ENCODE measurements at places on chromosomes 1 and 21. TPM values are rescaled to one million over a fixed set of nuclear protein-coding genes. Genes with fewer than 3 reads are reported as not detected.
A peak's percentile ranks its signal among the peaks of the same experiment; 100 is the strongest.

DNA sequence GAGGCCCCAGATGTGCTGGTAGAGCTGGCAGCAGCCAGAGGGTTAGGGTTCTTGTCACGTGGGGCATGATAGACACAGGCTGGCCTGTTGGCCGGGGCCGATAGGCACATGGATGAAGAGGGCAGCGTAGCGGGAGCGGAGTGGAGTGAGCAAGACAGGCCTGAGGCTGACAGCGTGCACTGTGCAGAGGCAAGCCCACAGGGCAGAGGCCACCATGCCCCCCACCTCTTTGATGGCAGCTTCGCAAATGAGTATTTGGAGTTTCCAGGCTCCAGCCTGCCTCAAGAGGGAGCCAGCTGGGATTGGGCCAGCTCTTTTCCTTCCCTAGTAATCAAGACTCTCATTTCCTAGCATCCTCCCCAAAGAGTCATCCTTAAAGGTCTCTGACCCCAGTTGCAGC, 43.5 kb downstream of the TMCC2 start:
- no peak for DNase-seq
- no peak overlapping the region for H3K4me3 ChIP-seq
- H3K27me3 ChIP-seq: no peaks in the 10 kb centered on the region

- no peak overlapping the region for H3K27ac ChIP-seq
- no peak overlapping the region for H3K4me3 ChIP-seq
- H3K27me3 ChIP-seq: no peaks in the 10 kb centered on the region
- H3K36me3 ChIP-seq: peaks cover 72% of the 10 kb centered on the region
- no peak for DNase-seq
Measured at GRCh38 chr1:226376300-226376699, 31.6 kb downstream of the PARP1 start.

- no peaks in the 10 kb centered on the region for H3K36me3 ChIP-seq
- peak overlapping the region; percentile 19 for H3K27ac ChIP-seq
- no peak for DNase-seq
Measured at GRCh38 chr1:94110021-94110761, 10.8 kb downstream of the ABCA4 start.

Gene CYP4A11
- not detected for total RNA-seq

DNA sequence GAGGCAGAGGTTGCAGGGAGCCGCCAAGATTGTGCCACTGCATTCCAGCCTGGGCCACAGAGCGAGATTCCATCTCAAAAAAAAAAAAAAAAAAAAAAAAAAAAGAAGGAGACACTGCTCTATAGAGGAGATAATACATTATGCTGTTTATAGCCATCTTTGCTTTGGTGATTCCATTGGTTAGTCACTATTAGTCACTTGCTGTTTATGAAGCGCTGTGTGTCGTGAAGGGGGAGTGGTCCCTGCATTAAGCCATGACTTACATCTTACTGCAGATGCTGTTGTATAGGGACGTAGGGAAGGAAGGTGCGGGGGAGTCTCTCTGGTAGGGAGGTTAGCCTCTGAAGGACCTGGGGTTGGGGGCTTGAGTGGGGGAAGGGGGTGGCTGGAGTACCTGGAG, 48.3 kb downstream of the HUNK start:
- H3K4me3 ChIP-seq: no peak overlapping the region
- H3K27me3 ChIP-seq: no peaks in the 10 kb centered on the region
- no peak for DNase-seq
- H3K4me1 ChIP-seq: peaks cover 28% of the 10 kb centered on the region
- H3K27ac ChIP-seq: no peak overlapping the region

- no peaks in the 10 kb centered on the region for H3K36me3 ChIP-seq
- peaks cover 6% of the 10 kb centered on the region for H3K4me1 ChIP-seq
- H3K4me3 ChIP-seq: no peak overlapping the region
Measured at GRCh38 chr1:241716915-241717656, 65.0 kb downstream of the WDR64 start.

- peaks cover 4% of the 10 kb centered on the region for H3K4me1 ChIP-seq
- DNase-seq: no peak
- no peak overlapping the region for H3K4me3 ChIP-seq
- no peaks in the 10 kb centered on the region for H3K27me3 ChIP-seq
- peaks cover 9% of the 10 kb centered on the region for H3K36me3 ChIP-seq
Measured at GRCh38 chr1:98277118-98277517, 356.3 kb upstream of the DPYD start.

DNA sequence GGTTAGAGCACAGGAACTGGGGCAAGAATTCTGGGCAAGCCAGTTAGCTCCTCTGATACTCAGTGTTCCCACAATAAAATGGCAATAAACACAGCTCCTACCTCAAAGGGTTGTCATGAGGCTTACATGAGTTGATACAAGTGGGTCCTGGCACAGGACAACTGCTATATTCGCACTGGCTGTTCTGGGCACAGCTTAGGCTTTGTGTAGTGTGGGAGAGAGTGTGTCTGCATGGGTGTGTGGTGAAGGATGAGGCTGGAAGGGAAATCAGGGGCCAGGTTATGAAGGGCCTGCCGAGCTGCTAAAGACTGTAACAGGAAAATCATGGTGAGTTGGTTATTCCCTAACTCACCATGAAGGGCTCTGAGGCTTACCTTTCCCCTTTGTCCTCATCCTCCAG, 18.7 kb downstream of the ETV3 start:
- H3K4me3 ChIP-seq: no peak overlapping the region
- no peak for DNase-seq
- H3K4me1 ChIP-seq: peaks cover 4% of the 10 kb centered on the region
- H3K27ac ChIP-seq: peak overlapping the region; percentile 15
- no peaks in the 10 kb centered on the region for H3K27me3 ChIP-seq
- peaks cover 19% of the 10 kb centered on the region for H3K36me3 ChIP-seq

- H3K4me1 ChIP-seq: no peaks in the 10 kb centered on the region
- no peak for DNase-seq
- H3K4me3 ChIP-seq: no peak overlapping the region
- no peak overlapping the region for H3K27ac ChIP-seq
Measured at GRCh38 chr1:173570370-173571007, 32.4 kb downstream of the SLC9C2 start.

GRCh38 chr1:29497395-29498125, 261.2 kb downstream of the PTPRU start:
- H3K27me3 ChIP-seq: peaks cover 34% of the 10 kb centered on the region
- H3K4me3 ChIP-seq: no peak overlapping the region
- peak; percentile 31 for DNase-seq
- no peaks in the 10 kb centered on the region for H3K4me1 ChIP-seq
- H3K27ac ChIP-seq: no peak overlapping the region
- no peaks in the 10 kb centered on the region for H3K36me3 ChIP-seq

GRCh38 chr1:111487133-111487532, 13.3 kb downstream of the C1orf162 start:
- no peak for DNase-seq
- peaks cover 14% of the 10 kb centered on the region for H3K27me3 ChIP-seq
- H3K4me1 ChIP-seq: no peaks in the 10 kb centered on the region
- no peaks in the 10 kb centered on the region for H3K36me3 ChIP-seq

DNA sequence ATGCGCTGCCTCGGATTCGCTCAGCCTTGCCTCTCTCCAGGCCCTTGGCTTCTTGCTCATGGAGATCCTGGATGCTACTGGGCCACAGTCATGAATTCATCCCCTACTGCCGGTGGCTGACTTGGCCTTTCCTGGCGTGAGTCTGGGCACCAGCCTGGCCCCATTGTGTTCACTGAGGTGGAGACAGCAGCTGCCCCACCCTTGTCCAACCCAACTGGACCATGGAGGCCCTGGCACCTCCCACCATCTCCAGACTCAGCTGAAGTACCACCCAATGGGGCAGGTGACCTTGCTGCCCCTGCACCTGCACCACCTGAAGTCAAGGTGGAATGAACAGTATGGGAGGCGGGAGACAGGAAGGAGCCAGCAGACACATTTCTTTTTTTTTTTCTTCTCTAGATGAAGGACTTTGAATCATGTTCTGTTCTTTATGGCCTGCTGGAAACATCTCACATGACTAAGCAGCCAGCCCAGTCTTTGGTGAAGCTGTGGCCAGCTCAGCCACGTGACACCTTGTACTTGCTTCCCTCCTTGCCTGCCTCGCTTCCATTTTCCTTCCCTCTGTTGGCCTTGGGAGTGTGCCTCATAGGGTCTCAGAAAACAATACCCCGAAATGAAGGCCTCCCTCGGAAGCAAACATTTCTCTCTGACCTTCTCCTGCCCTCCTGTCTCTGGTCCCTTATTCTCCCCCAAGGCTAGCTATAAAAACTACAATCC, 3.8 kb upstream of the SLC30A2 start:
- H3K27me3 ChIP-seq: peaks cover 45% of the 10 kb centered on the region
- peaks cover 52% of the 10 kb centered on the region for H3K4me1 ChIP-seq
- H3K4me3 ChIP-seq: no peak overlapping the region

DNA sequence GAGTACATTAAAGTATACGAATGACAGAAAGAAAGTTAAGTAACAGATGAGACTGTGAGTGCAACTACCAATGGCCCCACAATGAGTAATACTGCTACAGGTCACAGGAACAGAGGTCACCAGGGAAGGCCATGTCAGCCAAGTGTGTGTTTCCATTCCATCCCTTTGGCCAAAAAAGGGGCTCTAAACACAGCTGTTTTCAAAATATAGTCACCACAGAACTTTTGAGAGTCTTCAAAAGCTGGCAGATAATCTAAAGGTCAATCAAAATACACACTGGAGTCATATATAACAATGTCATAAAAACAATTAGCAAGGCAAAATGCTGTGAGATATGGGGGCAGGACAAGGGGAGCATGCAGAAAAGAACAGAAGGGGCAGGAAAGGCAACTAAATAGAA, 10.2 kb downstream of the USP24 start:
- H3K27me3 ChIP-seq: no peaks in the 10 kb centered on the region
- H3K4me3 ChIP-seq: no peak overlapping the region
- H3K27ac ChIP-seq: peak overlapping the region; percentile 17
- H3K4me1 ChIP-seq: peaks cover 26% of the 10 kb centered on the region

Gene NMNAT2
- 0.69 TPM for total RNA-seq

Gene OR2AK2
- not detected for total RNA-seq

Gene SORT1
- total RNA-seq: 45.5 TPM

- peak overlapping the region; percentile 50 for H3K4me3 ChIP-seq
- H3K27ac ChIP-seq: no peak overlapping the region
Measured at GRCh38 chr1:213982672-213983492, 4.9 kb upstream of the PROX1 start.

DNA sequence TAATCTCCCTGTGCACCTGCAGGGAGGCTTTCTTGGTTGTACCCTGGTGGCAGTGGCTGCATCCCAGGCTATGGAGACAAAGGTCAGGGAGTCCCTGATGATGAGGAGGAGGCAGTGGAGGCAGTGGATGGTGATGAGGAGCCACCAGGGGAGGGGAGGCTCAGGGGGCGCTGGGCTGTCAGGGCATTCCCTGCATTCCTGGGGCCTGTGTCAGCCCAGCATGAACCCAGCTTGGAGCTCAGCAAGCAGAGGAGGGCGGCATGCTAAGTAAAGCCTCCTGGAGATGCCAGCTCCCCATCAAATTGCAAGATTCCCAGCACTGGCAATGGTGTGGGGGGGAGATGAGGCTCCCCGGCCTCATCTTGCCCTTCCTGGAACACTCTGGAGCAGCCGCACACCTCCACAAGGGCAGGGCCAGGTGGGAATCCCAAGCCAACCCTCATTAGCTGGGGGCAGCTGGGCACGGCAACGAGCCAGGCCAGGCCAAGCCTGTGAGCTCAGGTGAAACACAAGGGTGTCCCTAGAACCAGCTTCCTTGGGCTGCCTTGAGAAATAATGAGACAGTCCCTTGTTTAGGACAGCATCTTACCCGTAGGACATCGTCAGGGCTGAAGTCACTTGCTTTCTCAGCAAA, 469.5 kb downstream of the MATN1 start:
- no peak overlapping the region for H3K4me3 ChIP-seq
- no peak overlapping the region for H3K27ac ChIP-seq
- DNase-seq: no peak
- no peaks in the 10 kb centered on the region for H3K36me3 ChIP-seq
- peaks cover 5% of the 10 kb centered on the region for H3K4me1 ChIP-seq

- H3K4me3 ChIP-seq: no peak overlapping the region
- peaks cover 8% of the 10 kb centered on the region for H3K4me1 ChIP-seq
- no peaks in the 10 kb centered on the region for H3K36me3 ChIP-seq
- no peaks in the 10 kb centered on the region for H3K27me3 ChIP-seq
Measured at GRCh38 chr1:89682611-89683010, 49.7 kb downstream of the LRRC8C start.

- no peak overlapping the region for H3K27ac ChIP-seq
- no peaks in the 10 kb centered on the region for H3K36me3 ChIP-seq
- H3K4me3 ChIP-seq: no peak overlapping the region
- DNase-seq: no peak
- peaks cover 2% of the 10 kb centered on the region for H3K4me1 ChIP-seq
Measured at GRCh38 chr1:48875552-48876329, 99.0 kb upstream of the BEND5 start.

Gene KRTAP19-6
- total RNA-seq: not detected

GRCh38 chr1:36769886-36770830, 264.2 kb downstream of the GRIK3 start:
- peaks cover 84% of the 10 kb centered on the region for H3K27me3 ChIP-seq
- H3K4me1 ChIP-seq: no peaks in the 10 kb centered on the region
- H3K36me3 ChIP-seq: no peaks in the 10 kb centered on the region
- H3K4me3 ChIP-seq: no peak overlapping the region
- no peak overlapping the region for H3K27ac ChIP-seq

Gene FRRS1
- total RNA-seq: 22.5 TPM

- H3K4me1 ChIP-seq: peaks cover 15% of the 10 kb centered on the region
- no peak for DNase-seq
- H3K4me3 ChIP-seq: no peak overlapping the region
- H3K36me3 ChIP-seq: no peaks in the 10 kb centered on the region
- H3K27me3 ChIP-seq: no peaks in the 10 kb centered on the region
- H3K27ac ChIP-seq: no peak overlapping the region
Measured at GRCh38 chr1:201708085-201708512, 120.9 kb upstream of the IPO9 start.

GRCh38 chr1:44526295-44527073, 121.4 kb downstream of the RNF220 start:
- H3K27ac ChIP-seq: no peak overlapping the region
- DNase-seq: no peak
- no peaks in the 10 kb centered on the region for H3K36me3 ChIP-seq

GRCh38 chr1:116483481-116484309, 87.1 kb downstream of the CD58 start:
- H3K27me3 ChIP-seq: no peaks in the 10 kb centered on the region
- H3K36me3 ChIP-seq: no peaks in the 10 kb centered on the region
- no peak overlapping the region for H3K4me3 ChIP-seq
- peaks cover 5% of the 10 kb centered on the region for H3K4me1 ChIP-seq

DNA sequence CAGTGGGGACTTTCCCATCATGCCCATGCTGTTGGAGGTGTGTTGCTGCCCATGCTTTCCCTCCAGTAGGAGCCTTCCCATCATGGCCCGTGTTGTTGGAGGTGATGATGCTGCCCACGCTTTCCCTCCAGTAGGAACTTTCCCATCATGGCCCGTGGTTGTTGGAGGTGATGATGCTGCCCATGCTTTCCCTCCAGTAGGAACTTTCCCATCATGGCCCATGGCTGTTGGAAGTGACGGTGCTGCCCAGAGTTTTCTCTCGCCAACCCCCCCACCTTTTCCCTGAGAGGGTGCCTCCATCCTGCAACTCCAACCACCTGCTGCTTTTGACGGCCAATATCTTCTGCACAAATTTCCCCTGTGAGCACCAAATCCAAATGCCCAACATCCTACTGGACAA, 205.7 kb downstream of the TOMM20 start:
- no peaks in the 10 kb centered on the region for H3K27me3 ChIP-seq
- no peak overlapping the region for H3K27ac ChIP-seq
- no peak for DNase-seq
- H3K36me3 ChIP-seq: no peaks in the 10 kb centered on the region
- H3K4me1 ChIP-seq: peaks cover 38% of the 10 kb centered on the region

- peaks cover 5% of the 10 kb centered on the region for H3K36me3 ChIP-seq
- H3K27ac ChIP-seq: no peak overlapping the region
- H3K27me3 ChIP-seq: no peaks in the 10 kb centered on the region
- no peak for DNase-seq
Measured at GRCh38 chr1:42176902-42177519, 12.5 kb upstream of the GUCA2A start.

GRCh38 chr1:204760757-204761156, 75.2 kb upstream of the LRRN2 start:
- H3K27ac ChIP-seq: no peak overlapping the region
- peaks cover 12% of the 10 kb centered on the region for H3K4me1 ChIP-seq
- no peak for DNase-seq

Data from mesothelial cell of epicardium (in vitro differentiated cells).